ENCODE measurements at places on chromosomes 5 and 9. TPM values are rescaled to one million over a fixed set of nuclear protein-coding genes. Genes with fewer than 3 reads are reported as not detected.

- DNase-seq: peak; percentile 100
These were observed 93.8 kb upstream of the BNC2 start for GRCh38 chr9:16964228-16964627.

GRCh38 chr5:132472431-132472830 lies 18.1 kb downstream of the IRF1 start:
- no peak for DNase-seq

- DNase-seq: peak; percentile 86
These were observed 445.0 kb upstream of the TRPC7 start for GRCh38 chr5:136810261-136810801.

DNA sequence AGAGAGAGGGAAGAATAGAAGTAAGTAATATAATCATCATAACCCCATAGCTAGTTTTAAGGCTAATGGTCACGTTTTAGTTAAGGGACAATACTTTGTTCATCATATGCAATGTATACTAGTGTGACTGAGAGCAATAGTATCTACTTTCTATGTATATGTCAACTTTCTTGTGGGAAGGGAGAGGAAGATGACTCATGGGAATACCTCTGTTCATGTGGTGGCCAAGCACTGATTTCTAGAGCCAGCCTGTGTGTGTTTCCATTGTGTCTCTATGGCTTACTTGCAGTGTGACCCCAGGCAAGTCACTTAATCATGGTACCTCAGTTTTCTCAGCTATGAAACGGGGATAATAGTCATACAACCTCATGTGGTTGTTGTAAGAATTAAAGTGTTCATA lies 639.6 kb downstream of the CETN3 start:
- DNase-seq: no peak

- peak; percentile 81 for DNase-seq
These were observed 111.7 kb downstream of the PCSK1 start for GRCh38 chr5:96321345-96321744.

- DNase-seq: no peak
These were observed 563 bp downstream of the SNAPC4 start for GRCh38 chr9:136399176-136400037.

GRCh38 chr5:123359454-123360200 lies 63.6 kb downstream of the CEP120 start:
- no peak for DNase-seq

DNA sequence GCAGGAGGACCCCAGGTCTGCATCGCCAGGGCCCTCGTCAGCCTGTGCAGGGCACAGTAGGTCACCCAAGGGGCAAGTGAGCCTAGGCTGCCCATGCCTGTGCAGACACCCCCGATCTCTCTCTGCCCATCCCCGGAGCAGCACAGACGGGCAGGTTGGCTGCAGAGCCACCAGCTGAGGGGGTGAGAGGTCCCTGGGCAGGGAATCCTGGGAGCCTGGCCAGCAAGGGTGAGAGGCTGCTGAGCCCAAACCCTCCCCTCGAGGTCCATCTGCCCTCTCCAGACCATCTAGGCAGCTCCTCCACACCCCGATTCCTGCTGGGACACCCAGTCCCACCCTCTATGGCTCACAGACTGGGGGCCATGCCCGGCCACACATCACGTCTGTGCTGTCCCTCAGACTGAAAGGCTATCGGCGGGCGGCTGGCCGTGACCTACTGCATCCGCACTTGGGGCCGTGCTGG lies 2.8 kb upstream of the DPP7 start:
- DNase-seq: no peak

GRCh38 chr5:14510156-14510734 lies 71.3 kb upstream of the OTULINL start:
- no peak for DNase-seq

DNA sequence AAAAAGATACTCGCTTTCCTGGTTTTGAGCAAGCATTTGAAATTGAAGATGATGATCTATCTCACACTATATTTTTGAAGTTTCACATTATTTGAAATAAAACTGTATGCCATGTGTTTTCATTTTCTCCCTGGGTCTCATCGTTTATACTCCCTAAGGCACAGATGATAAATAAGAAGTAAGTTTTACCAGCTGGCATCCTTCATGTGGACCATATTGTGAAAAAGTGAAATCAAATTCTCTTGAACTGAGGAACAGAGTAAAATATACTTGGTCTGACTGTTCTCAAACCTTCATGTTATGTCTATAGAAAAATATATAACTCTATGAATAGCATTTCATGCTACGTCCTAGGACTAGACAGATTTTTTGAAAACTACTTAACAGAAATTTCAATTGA lies 1600.9 kb upstream of the C9orf72 start:
- no peak for DNase-seq

DNA sequence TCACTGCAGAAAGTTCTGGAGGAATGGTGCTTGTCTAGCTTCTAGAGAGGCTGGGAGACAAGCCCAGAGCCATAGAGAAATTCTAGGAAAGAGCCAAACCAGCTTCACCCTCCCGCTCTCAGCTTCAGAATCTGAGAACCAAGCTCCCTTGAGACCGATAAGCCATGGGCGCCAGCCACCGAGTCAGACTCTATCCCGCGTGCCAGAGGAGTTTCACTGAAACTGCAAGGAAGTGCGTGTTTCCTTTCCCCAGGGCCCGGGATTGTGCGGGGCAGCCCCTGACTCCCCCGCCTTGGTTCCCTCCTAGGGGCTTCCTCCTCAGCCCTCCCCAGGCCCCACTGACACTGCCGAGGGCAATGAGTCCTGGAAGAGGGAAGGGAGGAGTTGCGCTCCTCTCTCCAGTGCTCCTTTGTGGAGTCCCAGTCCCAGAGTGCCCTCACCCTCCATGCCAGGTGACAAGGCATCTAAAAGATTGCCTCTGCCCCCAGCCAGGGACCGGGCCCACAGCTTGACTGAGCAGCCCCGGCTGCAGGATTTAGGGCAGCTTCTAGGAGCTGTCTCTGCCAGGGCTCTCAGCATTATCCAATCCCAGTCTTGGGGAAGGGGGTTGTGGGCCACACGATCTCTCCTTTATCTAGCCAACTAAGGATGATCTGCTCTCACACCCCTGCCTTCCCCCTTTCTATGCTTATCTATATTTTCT lies 18.4 kb upstream of the TCF7 start:
- no peak for DNase-seq

The OTP gene
- not detected for total RNA-seq

The HMGCR gene
- total RNA-seq: 26.3 TPM

The C5orf34 gene
- 3.6 TPM for total RNA-seq

The LECT2 gene
- total RNA-seq: not detected

The IFNA8 gene
- not detected for total RNA-seq

Measured in HFFc6 (cell line).